MV-4-11 (cell line): ENCODE measurements at places on chromosomes 4 and X.

- no peak for DNase-seq
These were observed 30.3 kb downstream of the AREG start for GRCh38 chr4:74475091-74475800.

DNA sequence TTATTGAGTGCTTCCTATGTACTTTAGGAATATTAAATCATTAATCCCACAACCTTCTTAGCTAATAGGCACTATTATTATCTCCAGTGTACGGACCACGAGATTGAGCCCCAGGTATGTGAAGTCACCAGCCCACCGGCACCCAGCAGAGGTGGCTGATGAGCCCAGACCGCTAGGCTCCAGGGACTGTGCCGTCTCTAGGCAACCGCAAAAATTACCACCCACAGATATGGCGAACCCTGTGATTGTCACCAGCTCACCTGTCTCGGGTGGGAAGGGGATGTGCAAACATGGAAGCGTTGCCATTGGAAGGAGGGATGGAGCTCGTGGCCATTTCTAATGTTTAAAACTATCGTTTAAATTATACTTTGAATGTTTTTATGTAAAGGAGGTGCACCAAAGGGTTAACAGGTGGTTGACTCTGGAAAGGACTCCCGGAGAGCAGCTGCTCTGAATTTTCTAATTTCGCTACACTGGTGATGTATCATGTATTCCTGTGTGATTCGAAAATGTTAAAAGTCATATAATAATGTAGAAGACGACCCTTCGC is 21.0 kb upstream of the JAKMIP1 start:
- no peak for DNase-seq

DNA sequence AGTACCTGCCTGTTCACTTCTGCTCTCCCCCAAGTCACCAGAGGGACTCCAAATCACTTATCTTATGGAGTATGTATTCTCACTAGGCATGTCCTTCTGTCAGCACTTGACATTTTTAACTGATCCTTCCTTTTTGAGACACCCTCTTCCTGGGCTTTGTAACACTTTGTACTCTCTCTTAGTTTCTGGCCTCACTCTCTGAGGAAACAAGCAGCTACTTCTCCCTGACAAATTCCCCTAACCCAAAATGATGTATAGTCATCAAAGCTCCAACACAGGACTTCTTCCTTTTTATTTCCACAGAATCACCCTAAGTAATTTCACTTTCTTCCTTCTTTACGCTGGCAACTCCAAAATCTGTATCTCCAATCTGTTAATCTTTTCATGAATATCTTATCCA is 101.8 kb downstream of the ARAP2 start:
- DNase-seq = no peak

DNA sequence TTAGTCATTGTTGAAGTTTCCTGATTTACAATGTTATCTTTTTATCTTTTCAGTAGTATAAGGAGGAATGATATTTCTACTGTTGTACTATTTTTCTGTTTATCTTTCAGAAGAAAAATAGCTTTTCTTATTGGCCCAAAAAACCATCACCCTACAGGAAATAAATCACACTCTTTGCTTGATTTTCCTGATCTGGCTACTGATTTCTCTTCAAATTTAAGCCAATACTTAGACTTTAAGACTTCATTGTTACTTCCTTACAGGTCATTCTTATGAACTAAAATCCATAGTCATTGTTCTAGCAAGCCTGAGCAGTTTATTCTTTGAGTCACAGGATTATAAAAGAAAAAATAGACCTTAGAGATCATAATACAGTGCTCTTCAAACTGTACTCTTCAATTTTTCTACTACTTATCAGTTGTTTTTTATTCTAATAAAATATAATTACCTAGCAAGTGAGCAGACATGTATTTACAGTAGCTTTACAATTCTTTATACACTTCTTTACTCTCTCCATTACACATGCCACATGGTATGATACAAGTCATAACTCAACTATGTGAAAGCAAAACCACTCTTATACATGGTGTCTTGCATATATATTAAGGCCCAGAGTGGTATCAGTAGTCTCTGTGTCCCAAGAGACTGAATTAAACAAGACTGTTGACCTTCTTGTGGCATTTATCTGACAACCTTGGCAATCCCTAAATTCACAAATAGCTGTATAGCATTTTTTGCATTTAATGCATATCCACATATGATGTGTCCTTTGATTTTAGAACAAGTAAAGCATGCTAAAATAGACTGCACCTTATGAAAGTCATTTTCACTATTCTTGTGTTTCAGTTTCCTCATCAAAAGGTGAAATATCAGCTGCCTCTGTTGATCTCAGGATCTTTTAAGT is 47.9 kb downstream of the TET2 start:
- no peak for DNase-seq

DNA sequence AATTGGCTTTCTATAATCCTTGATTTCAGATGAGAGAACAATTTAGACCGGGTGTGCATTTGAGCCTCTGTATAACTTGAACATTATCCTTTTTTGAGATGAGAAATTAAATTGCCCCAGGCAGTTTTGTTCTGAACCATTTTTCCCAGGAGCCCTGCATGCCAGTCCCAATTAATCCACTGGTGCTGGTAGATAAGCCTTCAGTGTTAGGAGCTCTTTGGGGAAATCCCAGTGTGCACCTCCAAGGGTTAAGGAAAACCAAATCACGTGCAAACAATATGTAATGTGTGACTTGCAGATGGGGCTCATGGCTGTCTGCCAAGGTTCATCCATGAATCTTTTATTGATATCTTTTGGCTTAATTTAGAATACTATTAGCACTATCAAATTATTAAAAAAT is 43.2 kb downstream of the KIT start:
- no peak for DNase-seq

- DNase-seq = peak; percentile 1
These were observed 92.8 kb downstream of the AMELX start for GRCh38 chrX:11386001-11386523.

DNA sequence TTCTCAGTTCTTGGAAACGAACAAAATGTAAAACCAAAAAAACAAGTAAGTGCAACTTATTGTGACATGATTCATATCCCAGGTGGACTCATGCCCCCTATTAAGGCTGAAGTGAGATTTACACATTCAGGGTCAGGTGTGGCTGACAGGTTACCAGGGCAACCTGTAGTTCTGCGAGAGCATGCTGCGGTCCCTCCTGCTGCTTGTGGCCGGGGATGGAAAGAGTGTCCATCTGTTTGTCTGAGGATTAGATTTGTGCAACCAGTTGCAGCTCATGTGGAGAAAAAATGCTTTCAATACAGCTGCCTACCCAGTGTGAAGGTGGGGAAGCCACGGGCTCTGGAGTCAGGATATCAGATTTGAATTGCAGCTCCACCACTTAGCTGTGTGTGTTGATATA is 78.8 kb downstream of the FAM184B start:
- DNase-seq = no peak

DNA sequence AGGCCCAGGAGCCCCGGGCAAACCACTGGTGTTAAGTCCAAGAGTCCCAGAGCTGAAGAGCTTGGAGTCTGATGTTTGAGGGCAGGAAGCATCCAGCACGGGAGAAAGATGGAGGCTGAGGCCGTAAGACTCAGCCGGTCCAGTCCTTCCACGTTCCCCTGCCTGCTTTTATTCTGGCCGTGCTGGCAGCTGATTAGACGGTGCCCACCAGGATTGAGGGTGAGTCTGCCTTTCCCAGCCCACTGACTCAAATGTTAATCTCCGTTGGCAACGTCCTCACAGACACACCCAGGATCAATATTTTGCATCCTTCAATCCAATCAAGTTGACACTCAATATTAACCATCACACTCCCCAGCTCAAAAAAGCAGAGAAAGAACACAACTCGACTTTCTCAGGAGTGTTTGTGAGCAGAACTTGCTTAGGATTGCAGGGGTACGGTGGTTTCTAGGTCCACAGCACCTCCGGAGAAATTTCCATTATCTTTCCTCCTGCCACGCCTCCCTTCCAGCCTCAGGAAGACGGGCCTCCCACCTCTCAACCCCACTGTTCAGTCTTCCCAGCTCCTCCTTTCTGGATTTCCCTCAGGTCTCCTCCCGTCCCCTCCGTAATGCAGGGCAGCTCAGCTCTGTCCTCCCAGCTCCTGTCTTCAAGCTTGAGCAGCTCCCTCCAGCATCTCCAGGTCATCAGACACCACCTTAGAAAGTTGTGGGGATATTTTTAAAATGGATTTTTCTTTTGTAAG is 13.3 kb upstream of the TMEM271 start:
- DNase-seq = no peak

DNA sequence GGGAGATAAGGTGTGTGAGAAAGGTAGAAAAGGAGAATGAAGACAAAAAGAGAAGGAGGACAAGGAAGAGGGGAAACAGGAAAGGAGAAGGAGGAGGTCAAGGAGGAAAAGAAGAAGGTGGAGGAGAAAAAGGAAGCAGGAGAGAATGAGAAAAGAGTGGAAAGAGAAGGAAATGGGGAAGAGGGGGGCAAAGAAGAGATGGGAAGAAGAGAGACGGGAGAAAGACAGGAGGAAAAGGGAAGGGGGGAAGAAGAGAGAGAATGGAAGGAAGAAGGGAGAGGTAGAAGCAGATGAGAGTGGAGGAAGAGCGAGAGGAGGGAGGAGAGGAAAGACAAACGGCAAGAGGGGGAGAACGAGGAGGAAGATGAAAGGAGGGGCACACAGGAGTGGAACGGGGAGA is 4.1 kb downstream of the GATA1 start:
- DNase-seq = no peak
